ENCODE measurements at places on chromosomes 6 and 20.

DNA sequence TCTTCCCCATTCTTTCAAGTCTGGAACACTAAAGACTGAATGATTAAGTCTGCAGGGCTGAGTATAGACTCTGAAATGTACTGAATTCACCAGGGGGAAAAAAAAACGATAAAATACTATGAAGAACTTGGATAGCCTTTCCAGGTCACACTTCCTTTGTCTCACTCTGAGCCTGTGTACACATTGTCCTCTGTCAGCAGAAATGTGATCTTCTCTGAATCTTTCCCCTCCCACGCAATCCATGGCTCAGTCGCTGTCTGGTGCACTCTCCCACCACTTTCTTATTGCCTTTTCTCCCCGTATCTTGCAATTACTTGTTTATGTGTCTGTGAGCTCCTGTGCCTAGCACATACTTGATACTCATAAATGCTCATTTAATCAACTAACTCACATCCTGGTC is 212.6 kb upstream of the RSPO3 start:
- no peak for DNase-seq

DNA sequence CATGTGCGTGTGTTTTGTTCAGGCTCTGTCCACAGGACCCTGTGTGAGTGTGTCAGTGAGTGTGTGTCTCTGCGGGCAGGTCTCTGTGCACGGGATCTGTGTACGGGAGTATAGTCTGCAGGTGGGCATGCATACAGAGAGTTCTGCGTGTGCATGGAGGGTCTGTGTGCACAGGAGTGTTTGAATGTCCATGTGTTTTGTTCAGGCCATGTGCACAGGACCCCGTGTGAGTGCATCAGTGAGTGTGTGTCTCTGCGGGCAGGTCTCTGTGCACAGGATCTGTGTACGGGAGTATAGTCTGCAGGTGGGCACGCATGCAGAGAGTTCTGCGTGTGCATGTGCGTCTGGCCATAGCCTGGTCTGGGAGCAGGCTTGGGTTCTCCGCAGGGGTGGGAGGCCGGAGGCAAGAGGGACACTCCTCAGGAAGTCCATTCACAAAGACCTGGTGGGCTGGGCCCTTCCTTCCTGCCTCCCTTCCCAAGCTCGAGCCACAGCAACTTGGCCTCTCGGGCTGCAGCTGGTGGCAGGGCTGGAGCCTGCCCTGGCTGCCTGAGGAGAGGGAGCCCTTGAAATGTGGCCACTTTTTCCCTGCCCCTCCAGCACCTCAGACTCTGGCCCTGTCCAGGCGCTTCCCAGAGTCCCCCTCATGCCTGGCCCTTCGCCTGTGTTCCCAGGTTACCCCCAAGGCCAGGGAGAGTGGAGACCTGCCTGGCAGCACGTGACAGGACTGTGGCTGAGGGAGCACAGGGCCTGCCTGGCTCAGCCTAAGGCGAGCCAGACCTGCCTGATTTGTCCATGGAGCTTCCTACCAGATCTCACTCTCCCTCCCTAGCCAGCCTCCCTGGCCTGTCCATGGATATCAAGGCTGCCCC is 6.8 kb downstream of the HSPA12B start:
- no peak for DNase-seq

GRCh38 chr6:52161689-52162438 is 24.3 kb upstream of the IL17A start:
- DNase-seq: peak; percentile 56

- DNase-seq: no peak
These were observed 112.7 kb upstream of the THBS2 start for GRCh38 chr6:169366258-169366901.

- DNase-seq: no peak
These were observed 334.9 kb upstream of the JARID2 start for GRCh38 chr6:14910692-14911547.

DNA sequence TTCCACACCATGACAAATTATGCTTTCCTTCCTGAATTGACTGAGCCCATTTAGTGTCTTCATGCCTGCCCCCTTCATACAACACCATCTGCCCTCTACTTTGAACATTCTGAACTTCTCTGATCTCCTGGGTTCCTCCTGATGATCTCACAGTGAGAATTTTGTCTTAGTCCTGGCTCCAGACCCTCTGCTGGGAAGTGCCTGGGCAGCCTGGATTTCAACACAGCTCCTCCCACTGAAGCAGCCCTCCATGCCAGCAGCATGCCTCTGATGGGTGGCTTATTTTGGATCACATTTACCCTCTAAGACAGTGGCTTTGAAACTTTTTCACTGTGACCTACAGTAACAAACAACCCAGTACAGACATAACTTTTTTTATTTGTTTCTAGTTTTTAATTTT is 41.5 kb downstream of the DSE start:
- no peak for DNase-seq

GRCh38 chr6:168121303-168121665 is 42.3 kb upstream of the FRMD1 start:
- no peak for DNase-seq

GRCh38 chr6:90719321-90720195 is 132.7 kb upstream of the MAP3K7 start:
- no peak for DNase-seq

- peak; percentile 36 for DNase-seq
These were observed 75.2 kb downstream of the OR2B2 start for GRCh38 chr6:27836783-27837624.

DNA sequence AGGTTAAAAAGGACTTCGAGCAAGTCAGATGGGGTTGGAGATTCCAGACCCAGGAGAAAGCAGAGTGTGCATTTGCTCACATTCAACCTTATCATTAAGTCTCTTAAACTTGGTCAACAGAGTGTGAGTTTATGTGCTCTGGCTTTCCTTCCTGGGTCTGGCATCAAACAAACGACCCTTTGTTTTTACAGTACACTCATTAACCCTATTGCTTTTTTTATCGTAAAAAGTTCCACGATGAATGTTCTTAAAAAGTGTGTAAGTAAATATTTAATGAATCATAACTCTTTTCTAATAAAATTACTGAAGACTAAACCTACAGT is 2.5 kb downstream of the FYN start:
- DNase-seq: no peak

DNA sequence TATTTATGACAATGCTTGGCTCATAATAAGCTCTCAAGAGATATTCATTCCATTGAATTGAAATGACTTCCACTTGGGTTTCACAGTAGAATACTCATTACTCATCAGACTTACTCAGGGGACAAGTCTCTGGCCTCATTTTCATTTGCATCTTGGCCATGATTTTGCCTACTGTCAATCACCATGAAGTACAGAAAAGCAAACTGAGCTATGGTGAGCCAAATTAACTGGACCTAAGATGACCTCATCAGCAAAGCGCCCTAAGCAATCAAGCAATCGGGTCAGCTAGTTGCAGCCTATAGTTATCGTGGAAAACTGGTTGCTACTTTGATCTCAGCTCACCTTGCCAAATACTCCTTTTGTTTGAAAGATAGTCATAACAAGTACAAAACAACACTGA is 494.7 kb upstream of the SLC35B3 start:
- no peak for DNase-seq

- DNase-seq: no peak
These were observed 67.6 kb downstream of the SLC22A2 start for GRCh38 chr6:160190973-160191372.

DNA sequence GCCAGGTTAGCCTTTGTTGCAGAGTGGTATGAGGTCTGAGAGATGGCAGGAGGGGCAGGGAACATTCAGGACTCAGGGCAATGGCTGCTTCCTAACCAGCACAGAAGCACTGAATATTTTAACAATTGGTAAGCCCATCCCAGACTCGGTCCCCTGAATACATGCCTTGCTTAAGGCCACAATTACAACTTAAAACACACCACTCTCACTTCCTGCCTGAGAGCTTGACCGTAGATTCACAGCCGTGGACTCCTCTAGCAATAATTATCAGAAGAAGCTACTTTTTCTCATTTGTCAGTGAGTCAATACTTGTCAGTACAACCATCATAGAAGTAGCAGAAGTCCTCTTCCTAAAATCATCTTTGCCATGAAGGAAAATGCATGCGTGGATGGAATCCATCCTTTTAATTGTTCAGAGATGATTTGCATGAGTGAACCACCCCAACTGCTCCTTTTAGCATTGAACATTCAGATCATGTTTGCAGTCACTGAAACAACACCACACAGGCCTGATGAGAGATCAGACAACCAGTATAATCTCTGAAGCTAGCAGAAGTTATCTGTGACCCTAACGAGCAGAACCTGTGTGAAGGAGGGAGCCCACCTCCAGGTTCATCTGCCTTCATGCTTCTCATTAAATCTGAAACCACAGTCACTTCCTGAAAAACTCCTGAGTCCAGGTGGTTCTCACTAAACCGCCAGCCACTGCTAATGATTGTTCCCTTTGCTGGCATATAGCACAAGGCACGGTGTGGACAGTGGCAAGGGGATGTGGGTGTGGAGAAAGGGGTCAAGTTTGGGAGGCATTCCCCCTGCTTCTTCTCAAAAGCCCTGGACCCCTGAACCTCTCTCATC is 333.9 kb upstream of the CNR1 start:
- no peak for DNase-seq

DNA sequence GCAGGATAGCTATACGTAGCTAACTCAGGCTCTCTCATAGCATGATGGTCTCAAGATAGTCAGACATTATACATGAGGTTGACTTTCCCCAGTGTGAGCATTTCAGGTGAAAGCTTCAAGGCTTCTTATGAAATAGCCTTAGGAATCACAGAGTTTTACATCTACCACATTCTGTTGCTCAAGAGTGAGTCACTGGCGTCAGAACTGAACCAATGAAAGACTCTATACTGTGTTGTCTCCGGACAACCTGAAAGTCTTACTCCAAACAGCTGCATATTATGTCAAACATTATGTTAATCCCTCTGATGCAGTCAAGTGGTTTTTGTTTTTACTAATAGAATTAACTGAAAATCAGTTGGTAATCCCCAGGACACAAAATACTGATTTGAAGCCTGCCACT is 79.8 kb upstream of the TRDN start:
- DNase-seq: no peak

GRCh38 chr6:39312912-39313525 is 1.2 kb downstream of the KCNK17 start:
- DNase-seq: no peak

- no peak for DNase-seq
These were observed 29.4 kb upstream of the RPS6KA2 start for GRCh38 chr6:166656230-166657151.

DNA sequence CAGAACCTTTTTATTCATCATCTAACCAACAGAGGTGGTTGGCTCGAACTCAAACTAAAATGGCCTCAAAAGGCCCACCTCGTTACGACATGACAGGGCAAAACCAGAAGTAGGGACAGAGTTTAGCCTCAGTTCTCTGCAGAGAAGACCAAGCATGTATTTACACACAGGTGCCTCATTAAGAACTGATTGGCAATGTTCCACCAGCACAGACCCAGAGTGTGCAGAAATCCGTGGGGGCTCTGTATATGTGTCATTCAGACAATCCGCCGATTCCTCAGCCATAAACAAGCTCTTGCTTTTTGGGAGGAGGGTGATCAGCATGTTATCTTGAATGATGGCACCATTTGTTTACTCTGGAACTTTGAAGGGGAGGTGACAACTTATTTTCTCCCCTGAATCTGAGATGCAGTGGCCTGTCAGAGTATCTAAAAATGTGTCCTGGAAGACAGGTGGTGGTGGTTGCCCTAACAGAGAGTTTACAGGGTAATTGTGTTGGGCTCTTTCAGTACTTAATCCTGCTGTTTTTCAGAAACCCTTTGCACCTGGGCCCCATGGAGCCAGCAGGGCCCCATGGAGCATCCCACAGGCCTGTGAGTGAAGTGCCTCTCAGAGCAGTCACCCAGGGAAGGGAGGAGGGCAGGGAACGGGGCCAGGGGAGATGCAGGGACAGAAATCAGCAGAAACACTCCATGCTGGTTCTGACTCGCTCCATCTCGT is 29.1 kb upstream of the C20orf203 start:
- no peak for DNase-seq

DNA sequence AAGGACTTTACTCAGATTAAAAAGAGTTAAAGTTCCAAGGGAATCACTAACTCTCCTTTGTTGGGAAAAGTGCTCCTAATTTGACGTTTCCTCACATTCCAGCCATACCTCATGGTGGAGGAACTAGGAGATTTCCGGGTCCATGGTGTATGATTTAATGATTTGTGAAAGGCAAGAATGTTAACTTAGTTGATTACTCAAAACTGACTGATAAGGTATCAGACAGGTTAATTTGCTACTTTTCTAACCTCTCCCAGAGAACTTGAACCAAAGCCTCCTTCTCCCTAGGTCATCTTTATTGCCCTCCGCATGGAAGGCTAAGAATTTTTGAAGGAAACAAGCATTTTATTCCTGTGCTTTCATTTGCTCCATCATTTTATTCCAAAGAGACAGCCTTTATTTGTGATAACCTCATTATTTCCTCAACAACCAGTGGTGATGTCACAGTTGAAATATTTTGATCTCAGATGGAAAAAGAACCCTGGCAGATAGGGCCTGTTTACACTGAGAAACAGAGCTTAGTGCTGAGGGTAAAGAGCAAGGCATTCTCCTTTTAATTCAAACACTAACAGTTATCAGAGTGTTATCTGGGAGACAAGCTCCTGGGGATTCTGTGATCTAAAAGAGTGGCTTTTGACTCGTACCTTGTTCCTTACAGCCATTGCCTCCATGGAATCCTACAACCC is 57.4 kb upstream of the BMP2 start:
- no peak for DNase-seq

GRCh38 chr6:2684103-2684749 is 66.5 kb downstream of the MYLK4 start:
- DNase-seq: no peak

GRCh38 chr20:19009081-19009688 is 195.6 kb downstream of the SCP2D1 start:
- DNase-seq: no peak
